ENCODE measurements at places on chromosomes 13 and 19.
A peak's percentile ranks its signal among the peaks of the same experiment; 100 is the strongest.

DNA sequence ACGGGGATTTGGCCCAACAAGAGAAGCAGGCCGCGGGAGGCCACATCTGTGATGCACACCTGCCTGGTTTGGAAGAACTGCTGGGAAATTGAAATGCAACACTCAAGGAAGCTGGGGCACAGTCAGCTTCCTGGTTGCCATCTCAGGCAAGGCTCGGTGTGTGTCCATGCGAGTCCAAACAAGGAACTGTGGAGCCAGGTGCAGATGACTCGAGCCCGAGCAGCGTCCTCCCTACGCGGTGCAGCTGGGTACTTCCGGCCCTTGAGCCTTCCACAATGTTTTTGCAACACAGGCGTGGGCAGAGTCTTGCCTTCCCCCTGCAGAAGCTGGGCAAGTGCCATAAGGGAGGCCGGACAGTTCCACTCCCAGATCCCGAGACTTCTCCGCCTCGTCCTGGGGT lies 94.6 kb downstream of the CRYL1 start:
- no peak for DNase-seq

GRCh38 chr13:79522583-79522982 lies 41.6 kb downstream of the NDFIP2 start:
- no peak for DNase-seq

- peak; percentile 67 for DNase-seq
These were observed 46.7 kb downstream of the GAS6 start for GRCh38 chr13:113816946-113817859.

DNA sequence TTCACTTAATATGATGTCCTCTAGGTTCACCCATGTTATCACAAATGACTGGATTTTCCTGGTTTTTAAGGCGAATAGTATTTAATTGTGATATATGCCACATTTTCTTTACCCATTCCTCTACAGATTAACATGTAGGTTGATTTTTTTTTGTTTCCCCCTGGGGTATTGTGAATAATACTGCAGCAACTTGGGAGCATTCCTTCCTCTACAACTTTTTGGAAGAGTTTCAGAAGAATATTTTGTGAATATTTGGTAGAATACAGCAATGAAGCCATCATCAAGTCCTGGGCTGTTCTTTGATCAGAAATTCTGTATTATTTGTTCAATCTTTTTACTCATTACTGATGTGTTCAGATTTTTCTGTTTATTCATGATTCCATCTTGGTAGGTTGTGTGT lies 5.6 kb upstream of the ZNF331 start:
- no peak for DNase-seq

- DNase-seq: no peak
These were observed 21.3 kb downstream of the ZNF77 start for GRCh38 chr19:2923510-2923909.

DNA sequence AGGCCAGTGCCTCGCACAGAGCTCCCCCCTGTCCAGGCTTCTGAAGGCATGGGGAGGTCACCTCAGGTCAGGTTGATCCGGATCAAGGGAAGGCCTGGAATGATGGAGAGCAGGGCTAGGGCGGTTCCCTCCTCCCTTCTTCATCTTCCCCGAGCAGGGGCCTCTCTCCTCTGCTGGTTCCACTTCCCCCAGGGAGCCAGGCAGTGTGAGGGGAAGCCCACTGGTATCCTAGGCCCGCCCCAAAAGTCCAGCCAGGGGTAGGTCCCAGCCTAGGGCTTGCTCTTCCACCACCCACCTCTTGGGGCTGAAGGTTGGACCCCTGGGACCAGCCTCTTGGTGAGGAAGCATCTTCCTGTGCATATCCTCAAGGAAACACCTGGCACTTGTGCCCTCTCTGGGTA lies 16.4 kb upstream of the PRR19 start:
- no peak for DNase-seq

DNA sequence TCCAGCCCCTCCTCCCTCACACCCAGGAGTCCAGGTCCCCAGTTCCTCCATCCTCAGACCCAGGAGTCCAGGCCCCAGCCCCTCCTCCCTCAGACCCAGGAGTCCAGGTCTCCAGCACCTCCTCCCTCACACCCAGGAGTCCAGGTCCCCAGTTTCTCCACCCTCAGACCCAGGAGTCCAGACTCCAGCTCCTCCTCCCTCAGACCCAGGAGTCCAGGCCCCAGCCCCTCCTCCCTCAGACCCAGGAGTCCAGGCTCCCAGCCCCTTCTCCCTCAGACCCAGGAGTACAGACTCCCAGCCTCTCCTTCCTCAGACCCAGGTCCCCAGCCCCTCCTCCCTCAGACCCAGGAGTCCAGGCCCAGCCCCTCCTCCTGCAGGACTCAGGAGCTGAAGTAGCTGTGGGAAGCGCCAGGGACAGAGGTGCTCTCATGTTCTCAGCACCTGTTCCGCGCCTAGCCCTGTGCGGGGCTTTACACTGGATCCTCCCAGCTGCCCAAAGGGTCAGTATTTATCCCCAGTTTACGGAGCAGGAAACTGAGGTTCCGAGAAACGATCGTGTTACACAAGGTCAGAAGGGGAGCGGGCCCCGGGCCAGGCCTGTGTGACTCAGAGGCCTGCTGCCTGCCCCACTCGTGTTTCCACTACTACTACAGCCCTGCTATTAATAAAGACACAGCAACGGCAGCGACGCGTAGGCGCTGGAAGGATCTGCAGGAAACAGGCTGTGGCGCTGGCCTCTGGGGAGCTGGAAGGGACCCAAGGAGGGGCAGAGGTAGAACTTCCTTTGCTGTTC lies 1.7 kb upstream of the SBK3 start:
- DNase-seq: peak; percentile 67

DNA sequence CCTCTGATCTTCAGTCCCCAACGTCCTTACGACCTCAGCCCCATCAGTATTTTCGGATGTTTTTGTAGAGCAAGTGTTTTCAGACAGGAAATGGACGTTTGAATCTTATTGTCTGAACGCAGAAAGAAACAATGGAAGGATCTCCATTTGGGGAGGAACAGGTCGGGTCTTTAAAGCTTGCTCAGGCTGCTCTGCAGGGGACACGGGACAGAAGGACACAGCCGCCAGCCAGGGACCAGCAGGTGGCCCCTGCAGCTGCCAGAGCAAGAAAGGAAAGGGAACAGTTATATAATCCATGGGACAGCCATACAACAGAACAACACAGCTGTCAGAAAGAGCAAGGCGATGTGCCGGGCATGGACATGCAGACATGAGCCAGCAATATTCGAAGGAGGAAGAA lies 18.5 kb upstream of the IGLON5 start:
- no peak for DNase-seq

GRCh38 chr19:33411621-33412180 lies 38.2 kb downstream of the CEBPG start:
- no peak for DNase-seq

DNA sequence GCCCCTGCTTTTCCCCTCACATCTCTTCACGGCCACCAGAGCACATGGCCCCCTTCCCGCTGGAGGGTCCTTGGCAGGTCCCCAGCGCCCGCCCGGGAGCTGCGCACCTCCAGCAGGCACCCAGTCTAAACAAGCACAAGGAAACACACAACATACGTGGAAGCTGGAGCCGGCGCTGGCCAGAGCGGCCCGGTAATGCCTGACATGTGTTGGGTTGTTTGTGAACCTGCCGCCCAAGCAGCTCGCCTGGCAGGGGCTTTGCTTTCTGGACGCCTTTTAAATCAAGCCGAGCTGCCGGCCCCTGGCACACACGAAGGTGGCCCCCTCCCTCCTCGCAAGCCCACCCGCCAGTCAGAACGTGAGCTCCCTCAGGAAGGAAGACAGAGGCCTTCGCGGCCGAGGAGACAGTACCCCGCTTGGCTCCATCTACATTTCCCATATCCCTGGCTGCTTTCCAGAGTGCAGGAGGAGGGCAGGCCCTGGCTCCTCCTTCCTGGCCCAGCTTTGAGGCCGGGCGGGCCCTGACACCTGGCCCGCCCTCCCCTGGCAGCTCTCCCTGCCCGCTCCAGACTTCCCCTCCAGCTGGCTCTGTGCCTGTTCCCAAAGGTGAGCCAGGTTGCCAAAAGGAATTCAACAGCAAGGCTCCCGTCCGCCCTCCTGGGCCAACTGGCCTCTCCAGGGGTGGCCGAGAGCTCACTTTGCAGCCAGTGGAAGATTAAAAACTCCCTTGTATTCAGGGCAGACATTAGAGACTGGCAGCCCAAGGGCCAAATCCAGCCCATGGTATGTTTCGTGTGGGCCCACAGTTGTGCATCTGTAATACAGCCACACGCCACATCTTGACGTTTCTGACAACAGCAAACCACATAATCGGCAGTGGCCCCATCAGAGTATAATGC lies 28.7 kb downstream of the COMP start:
- peak; percentile 64 for DNase-seq

GRCh38 chr19:3132971-3133792 lies 2.7 kb upstream of the GNA15 start:
- DNase-seq: no peak

- DNase-seq: peak; percentile 50
These were observed 21.0 kb downstream of the CLEC4M start for GRCh38 chr19:7783991-7784423.

DNA sequence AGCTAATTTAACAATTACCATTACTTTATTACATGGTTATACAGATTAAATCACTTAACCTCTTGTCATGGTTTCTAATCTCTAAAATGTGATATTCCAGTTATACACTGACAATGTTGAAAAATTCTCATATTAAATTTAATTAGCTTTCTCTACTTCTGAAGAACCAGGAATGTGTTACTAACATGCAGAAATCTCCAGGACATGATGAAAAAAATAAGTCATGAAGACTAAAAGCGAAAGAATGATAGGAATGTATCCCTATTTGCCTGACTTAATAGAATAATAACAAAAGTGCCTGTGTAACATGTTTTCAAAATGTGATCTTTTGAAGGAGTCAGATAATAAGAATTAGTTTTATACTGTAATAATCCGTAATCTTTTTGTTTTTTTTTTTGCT lies 2823.7 kb upstream of the PCDH20 start:
- DNase-seq: no peak

DNA sequence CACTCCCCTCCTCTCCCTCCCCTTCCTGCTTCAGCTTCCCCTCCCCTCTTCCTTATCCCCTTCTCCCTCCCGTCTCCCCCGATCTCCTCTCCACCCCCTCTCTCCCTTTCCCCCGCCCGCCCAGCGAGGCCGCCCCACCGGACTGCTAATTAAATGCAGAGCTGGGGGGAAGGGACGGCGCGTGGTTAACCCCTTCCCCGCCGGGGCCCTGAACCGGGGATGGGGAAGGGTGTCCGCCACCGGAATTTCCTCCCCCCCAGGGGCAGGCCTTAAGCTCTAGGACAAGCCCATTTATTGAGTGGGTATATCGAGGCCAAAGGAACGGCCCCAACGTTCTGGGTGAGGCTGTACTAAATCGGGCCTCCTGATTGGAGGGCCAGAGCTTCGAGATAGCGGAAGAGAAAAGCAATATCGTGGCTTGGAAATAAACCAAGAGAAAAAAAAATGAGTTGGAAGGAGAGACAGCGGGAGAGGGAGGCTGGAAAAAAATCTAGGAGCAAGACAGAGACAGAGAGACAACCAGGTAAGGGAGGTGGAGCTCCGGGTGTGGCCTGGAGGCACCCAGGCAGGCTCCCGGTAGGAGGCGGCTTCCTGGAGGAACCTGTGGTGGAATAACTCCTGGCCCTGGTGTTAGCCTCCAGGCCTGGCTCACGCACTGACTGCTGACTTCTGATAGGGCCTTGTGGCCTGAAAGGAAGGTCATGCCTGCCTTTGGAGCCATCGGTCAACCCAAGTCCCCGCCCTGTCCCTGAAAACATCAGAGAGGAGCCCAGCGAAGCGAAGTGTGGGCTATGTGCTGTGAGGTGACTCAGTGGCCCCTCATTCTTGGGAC lies 11.6 kb upstream of the JUND start:
- DNase-seq: peak; percentile 34

DNA sequence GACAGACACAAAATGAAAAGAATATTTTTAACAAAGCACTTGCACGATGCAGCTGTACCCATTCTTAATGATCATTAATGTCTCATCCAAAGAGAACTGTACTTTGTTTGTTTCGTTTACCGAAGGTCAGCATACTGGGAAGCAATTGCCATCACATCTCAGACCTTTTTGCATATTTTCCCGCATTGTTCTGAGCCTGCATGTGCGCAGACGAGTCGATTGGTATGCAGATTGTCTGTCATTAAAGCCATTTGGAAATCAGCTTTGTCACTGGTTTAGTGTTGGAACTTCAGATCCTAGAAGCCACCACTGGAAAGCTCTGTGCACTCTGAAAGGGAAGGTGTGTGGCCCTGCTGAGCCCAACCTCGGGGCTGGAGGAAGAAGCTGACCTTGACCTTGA lies 15.6 kb downstream of the SPACA7 start:
- DNase-seq: no peak

- DNase-seq: no peak
These were observed 12.1 kb upstream of the MYCBP2 start for GRCh38 chr13:77338961-77339401.

DNA sequence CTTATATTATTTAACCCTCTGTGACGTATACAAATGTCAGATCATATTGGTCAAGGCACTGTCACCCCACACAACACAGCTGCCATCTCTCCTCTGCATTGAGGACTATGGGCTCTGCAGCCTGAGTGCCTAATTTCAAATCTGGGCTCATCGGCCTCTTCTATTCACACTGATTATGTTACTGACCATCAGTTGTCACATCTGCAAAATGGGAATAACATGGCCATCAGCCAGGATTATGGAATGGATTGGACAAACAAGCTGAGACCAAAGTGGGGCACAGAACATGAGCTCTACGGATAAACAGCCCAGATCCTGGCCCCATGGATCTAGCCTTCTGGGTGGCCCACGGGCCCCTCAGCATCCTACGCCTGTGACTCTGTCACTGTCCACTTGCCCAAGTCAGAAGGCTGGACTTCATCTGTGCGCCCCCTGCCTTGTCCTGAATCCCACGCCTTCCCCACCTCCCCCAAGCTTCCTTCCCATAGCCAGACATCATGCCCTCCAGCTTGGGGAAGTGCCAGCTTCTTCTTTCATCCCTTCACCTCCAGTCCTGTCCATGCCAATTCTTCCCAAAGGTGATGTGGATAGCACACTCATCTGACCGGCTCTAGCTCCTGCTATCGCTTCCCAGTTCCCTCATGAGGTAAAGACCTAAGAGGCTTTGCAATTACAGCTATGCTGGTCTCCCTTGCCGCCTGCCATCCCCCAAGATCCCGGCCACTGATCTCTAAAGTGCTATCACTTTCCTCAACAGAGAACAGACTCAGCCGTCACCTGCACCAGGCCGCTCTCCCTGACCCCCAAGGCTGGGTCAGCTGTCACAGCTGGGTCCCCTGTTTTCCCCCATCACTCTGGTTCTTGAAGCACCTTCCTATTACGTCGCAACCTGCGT lies 872 bp downstream of the FARSA start:
- DNase-seq: no peak

- no peak for DNase-seq
These were observed 143.5 kb downstream of the DCT start for GRCh38 chr13:94335761-94336526.

DNA sequence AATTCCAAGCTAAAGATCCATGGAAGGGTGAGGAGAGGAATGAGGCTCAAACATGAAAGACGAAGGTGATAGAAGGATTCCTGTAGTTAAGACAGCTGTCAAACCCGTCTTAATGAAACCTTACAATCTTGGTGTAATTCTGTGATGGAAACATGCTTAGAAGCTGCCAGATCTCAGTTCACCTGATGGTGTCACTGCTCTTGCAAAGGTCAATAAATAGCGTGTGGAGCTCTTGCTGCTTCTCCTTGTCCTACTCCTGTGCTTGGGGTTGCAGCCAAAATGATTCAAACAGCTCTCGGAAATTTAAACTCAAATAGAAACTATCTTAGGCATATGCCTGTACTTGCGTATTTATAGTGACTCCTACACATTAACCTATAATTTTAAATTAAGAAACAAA lies 1705.0 kb downstream of the OLFM4 start:
- no peak for DNase-seq
